Left ventricle myocardium inferior (tissue), 1 donor: ENCODE measurements at places on chromosomes 2 and 18. TPM values are rescaled to one million over a fixed set of nuclear protein-coding genes. Genes with fewer than 3 reads are reported as not detected.

Gene IMPA2
- total RNA-seq, result 51.5 TPM

DNA sequence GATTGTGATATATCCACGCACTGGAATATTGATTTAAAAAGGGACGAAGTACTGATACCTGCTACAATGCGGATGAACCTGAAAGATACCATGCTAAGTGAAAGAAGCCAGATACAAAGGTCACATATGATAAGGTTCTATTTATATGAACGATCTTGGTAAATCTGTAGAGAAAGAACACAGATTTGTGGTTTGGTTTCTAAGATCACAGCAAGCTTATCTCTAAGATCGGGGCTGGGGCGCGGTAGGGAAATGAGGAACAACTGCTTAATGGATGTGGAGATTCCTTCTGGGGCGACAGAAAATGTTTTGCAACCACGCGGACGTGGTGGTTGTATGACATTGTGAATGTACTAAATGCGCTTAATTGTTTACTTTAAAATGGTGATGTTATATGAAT lies 60.1 kb downstream of the NEDD4L start:
- H3K27ac ChIP-seq, result no peak overlapping the region
- H3K4me3 ChIP-seq, result no peak overlapping the region
- no peaks in the 10 kb centered on the region for H3K27me3 ChIP-seq

Gene IMP4
- 57.2 TPM for total RNA-seq

- H3K4me3 ChIP-seq, result no peak overlapping the region
- H3K36me3 ChIP-seq, result no peaks in the 10 kb centered on the region
- no peak overlapping the region for H3K27ac ChIP-seq
- DNase-seq, result no peak
These were observed 223.8 kb downstream of the DLGAP1 start for GRCh38 chr18:4231260-4231659.

DNA sequence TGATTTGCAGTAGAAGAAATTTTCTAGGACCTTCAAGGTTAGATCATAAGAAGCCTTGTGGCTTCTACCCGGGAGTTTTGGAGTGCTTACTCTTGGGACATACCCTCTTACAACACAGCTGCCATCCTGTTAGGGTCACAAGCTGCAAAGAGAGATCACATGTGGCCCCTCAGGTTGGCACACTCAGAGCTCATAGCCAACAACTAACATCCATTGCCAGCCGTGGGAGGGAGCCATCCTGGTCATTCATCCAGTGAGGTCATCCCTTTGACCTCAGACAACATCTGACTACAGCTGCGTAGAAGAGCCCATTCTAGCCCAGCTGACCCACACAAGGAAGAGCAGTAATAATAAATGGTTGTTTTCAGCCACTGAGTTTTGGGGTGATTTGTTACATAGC lies 76.9 kb upstream of the NABP1 start:
- H3K36me3 ChIP-seq, result no peaks in the 10 kb centered on the region
- H3K27ac ChIP-seq, result no peak overlapping the region
- H3K27me3 ChIP-seq, result peaks cover 24% of the 10 kb centered on the region
- H3K4me3 ChIP-seq, result no peak overlapping the region

DNA sequence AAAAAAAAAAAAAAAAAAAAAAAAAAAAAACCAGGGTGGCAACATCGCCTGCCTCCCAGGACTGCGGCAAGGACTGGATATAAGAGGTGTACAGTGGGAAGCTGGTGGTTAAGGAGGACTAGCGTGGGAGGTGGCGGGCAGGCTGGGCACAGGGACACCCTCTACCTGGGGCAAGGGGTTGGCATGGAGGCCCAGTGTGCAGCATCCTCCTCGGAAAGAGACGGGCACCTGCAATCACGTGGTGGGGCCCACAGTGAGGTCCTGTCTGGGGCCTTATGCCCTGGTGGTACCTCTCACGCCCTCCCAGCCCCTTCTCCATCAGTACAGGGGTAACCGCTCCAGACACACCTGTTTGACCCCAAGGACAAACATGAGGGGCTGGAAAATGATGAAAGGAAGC lies 27.9 kb downstream of the PXDN start:
- no peaks in the 10 kb centered on the region for H3K27me3 ChIP-seq
- H3K4me1 ChIP-seq, result peaks cover 81% of the 10 kb centered on the region
- H3K27ac ChIP-seq, result peak overlapping the region; percentile 79
- DNase-seq, result no peak
- H3K36me3 ChIP-seq, result no peaks in the 10 kb centered on the region

DNA sequence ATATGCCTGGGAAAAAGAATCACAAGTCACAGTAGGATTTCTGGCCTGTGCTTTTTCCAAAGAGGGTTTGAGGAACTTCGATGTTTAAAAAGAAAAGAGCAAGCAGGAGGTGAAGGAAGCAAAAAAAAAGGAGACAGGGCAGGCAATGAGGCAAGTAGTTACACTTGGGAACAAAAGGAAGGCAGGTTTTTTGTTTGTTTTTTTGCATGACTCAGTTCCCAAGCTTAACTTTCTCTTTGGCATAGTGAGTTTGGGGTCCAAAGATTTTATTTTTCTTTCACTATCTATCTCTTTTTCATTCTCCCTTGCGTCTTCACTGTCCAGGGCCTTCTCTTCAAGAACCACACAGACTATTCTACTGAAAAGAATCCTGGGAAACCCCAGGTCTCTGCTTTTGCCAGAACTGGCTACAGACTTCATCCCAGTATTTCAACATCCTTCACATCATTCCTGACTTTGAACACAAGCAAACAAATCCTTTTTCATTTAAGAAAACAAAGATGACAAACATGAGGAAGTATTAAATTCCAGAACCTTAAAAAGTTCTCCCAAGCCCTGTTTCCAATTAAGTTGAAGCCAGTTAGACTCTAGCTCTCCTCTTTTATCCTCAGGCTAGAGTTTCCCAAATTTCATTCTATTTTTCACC lies 210.7 kb upstream of the RND3 start:
- no peak for DNase-seq
- H3K36me3 ChIP-seq, result no peaks in the 10 kb centered on the region
- H3K27ac ChIP-seq, result peak overlapping the region; percentile 65
- peaks cover 5% of the 10 kb centered on the region for H3K4me1 ChIP-seq
- H3K27me3 ChIP-seq, result no peaks in the 10 kb centered on the region
- H3K4me3 ChIP-seq, result no peak overlapping the region

Gene AFF3
- total RNA-seq, result 8.0 TPM

DNA sequence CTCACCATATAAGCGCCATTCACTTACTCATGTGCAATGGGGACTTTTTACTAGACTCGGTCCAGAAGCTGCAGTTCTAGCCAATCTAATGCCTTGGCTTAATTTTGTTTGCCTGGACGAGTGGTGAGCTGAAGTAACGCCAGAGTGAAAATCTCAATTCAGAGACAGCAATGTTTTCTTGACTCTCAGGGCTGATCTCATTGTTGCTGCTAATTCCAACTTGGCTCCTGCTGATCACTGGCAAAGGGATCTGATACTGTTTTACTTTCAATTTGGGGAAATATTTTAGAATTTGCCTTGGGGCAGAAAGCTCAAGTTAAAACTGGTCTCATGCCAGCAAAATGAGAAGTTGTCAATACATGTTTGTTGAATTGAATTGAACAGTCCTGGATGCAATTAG lies 906.6 kb upstream of the CDH2 start:
- H3K36me3 ChIP-seq, result no peaks in the 10 kb centered on the region
- no peaks in the 10 kb centered on the region for H3K4me1 ChIP-seq
- H3K27ac ChIP-seq, result no peak overlapping the region

GRCh38 chr2:43265001-43265400 lies 38.6 kb upstream of the ZFP36L2 start:
- H3K36me3 ChIP-seq, result no peaks in the 10 kb centered on the region
- peaks cover 54% of the 10 kb centered on the region for H3K4me1 ChIP-seq
- H3K4me3 ChIP-seq, result no peak overlapping the region
- H3K27me3 ChIP-seq, result no peaks in the 10 kb centered on the region
- peak; percentile 73 for DNase-seq
- peak overlapping the region; percentile 92 for H3K27ac ChIP-seq

Gene L3MBTL4
- total RNA-seq, result 3.5 TPM

Gene IGFBP2
- total RNA-seq, result 136 TPM

DNA sequence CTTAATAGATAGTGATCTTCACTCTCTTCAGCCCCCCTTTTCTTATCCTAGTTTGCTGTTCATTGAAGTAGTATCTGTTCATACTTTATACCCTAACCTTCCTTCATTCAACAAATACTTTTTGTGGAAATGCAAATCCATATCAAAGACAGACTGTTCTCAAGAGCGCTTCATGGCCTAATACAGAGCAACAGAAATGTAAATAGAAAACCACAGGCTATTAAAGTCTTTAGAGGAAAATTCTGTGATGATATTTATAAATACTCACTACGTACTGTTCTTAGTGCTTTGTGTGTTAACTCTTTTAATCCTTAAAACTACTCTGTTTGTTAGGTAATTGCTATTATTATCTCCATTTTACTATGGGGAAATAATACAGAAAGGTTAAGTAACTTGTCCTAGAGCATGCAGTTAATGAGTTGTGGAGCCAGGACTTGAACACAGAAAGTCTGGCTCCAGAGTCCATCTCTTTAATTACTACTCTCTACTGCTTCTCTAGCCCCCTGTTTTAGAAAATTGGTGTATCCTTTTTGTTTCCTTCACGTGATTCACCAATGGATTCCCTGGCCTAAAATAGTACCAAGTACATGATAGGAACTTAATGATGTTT lies 2.9 kb downstream of the MDH1 start:
- H3K4me3 ChIP-seq, result peak overlapping the region; percentile 86
- DNase-seq, result no peak
- peaks cover 51% of the 10 kb centered on the region for H3K36me3 ChIP-seq
- H3K27me3 ChIP-seq, result no peaks in the 10 kb centered on the region

DNA sequence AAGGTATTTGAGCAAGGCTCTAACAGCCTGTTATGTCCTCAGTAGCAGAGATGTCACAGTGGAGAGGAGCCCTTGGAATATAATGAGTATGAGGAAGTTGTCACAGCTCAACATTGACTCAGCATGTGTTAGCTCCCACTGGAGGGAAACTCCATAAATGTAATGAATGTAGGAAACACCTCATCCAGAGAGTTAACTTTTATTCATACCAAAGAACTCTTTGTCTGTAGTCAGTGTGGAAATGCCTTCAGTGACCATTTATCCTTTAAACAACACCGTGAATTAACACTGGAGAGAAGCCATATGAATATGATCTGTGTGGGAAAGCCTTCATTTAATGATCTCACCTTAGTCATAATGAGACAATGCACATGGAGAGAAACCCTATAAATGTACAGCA lies 59.7 kb downstream of the CYP1B1 start:
- no peaks in the 10 kb centered on the region for H3K27me3 ChIP-seq
- H3K4me3 ChIP-seq, result no peak overlapping the region
- H3K4me1 ChIP-seq, result no peaks in the 10 kb centered on the region
- DNase-seq, result no peak

DNA sequence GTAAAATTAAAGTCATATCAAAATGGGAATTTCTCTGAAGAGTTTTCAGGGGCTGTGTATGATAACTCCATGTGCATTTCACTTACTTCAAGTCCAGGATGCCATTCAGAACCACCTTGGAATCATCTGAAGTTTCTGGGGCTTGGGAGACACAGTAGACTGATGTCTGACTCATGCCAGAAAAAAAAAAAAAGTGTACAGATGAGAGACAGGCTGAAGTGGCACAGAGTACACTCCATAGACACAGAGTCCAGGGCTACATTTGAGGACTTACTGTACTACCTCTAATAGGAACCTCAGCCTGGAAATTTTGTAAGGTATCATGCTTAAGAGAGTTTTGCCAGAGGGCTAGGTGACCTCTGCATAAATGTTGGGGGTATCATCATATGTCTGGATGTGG lies 92.0 kb downstream of the SS18 start:
- H3K27me3 ChIP-seq, result no peaks in the 10 kb centered on the region
- H3K36me3 ChIP-seq, result no peaks in the 10 kb centered on the region
- no peaks in the 10 kb centered on the region for H3K4me1 ChIP-seq
- no peak for DNase-seq
- no peak overlapping the region for H3K27ac ChIP-seq

- no peak overlapping the region for H3K4me3 ChIP-seq
- H3K4me1 ChIP-seq, result peaks cover 95% of the 10 kb centered on the region
- DNase-seq, result no peak
These were observed 107.9 kb downstream of the RNF144A start for GRCh38 chr2:7025082-7025481.

DNA sequence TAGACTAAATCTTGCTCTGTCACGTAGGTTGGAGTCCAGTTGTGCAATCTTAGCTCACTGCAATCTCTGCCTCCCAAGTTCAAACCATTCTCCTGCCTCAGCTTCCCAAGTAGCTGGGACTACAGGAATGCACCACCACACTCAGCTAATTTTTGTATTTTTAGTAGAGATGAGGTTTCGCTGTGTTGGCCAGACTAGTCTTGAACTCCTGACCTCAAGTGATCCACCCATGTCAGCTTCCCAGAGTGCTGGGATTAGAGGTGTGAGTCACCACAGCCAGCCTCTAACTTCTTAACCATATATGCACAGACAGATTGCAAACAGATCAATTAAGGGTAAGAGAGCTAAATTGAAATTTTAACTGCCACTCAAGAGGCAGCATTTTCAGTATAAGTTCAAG lies 22.1 kb upstream of the CNGA3 start:
- no peak overlapping the region for H3K4me3 ChIP-seq
- no peak overlapping the region for H3K27ac ChIP-seq
- DNase-seq, result no peak
- no peaks in the 10 kb centered on the region for H3K36me3 ChIP-seq

DNA sequence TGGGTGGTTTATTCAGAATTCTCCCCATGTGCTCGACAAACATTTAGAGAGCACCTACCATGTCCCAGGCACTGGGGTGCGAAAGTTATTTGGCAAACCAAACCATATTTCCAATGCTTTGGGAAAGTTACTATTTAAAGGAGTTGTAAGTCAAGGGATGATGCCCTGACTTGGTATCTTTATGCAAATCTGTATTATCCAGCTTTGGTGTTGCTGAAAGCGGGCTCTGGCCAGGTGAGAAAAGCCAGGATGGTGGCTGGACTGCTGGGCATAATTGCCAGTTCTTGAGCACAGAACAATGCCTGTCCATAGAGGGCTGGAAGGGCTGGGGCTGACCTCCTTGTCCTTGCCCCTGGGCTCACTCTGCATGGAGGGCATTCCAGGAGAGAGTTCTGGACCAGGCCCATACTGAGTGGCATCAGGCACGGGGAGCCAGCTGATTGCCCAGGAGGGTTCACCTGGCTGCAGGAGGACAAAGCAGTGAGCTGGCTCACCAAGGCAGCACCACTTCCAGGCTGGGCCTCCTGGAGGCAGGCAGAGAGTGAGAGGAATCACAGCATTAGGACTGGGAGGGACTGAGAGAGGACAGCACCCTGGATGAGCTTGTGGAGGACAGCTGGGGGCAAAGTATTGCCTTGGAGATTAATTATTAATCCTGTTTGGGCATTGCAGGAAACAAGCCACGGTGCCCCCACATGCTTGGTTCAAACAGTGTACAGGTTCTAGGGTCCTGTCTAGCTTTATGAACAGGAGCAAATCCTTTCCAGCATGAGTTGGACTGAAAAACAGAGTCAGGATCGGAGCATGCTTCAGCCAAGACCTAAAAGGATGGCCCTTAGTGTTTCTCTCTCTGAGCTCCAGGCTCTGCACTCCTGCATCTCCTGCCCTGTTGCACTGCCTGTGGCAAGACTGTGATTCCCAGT lies 7.1 kb downstream of the KHK start:
- no peaks in the 10 kb centered on the region for H3K27me3 ChIP-seq
- H3K4me1 ChIP-seq, result peaks cover 12% of the 10 kb centered on the region
- no peak overlapping the region for H3K27ac ChIP-seq
- H3K36me3 ChIP-seq, result no peaks in the 10 kb centered on the region
